ENCODE measurements at places on chromosomes 5 and 9.

DNA sequence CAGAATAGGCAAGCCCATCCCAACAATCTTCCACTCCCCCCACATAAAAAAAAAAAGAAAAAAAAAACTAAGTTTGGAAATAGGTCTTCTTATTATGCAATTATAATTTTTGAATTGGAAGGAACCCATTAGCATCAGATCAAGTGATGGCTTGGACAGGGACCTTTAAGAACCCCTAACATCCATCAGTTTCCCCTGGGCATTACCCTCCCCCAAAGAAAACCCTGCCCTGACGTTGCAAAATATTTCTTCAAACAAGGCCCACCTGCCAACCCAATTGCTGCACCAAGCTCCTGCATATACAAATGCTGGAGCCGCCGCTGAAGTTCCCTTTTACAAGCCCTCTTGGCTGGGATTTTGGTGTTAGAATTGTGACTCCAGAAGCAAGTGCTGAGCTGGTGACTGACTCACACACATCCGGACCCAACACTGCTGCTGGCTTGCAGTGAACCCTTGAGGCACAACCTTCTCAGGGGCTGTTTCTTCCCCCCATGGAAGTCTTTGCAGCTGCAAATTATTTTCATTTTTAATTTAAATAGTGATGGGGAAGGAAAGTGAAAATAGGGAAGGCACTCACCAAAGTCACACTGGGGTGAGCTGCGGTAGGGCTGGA, 56.1 kb upstream of the AFAP1L1 start:
- no peak for DNase-seq

GRCh38 chr5:82022499-82022898, 50.7 kb downstream of the ATG10 start:
- DNase-seq, result no peak

DNA sequence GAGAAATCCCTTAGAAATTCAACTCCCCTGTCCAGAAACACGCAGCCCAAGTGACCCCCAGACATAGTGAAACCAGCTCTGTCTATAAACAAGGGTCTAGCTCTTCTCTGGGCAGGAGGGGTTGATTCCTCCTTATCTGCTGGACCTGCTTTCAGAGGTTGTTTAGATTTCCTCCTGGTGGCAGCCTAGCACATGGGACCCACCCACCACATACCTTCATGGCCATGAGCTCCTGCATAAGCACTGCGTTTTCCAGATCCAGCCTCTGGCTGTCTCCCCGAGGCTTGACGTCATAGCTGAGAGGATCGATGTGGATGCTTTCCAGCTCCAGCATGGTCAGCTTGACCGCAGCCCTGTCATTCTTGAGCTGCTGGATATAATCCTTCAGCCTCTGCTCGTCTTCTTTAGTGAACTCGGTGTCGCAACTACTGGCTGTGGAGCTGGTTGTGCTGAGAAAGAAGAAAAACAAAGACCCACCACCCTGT, 77.0 kb downstream of the DCP2 start:
- DNase-seq, result no peak

GRCh38 chr9:1871626-1872419, 143.3 kb upstream of the SMARCA2 start:
- DNase-seq, result peak; percentile 75

DNA sequence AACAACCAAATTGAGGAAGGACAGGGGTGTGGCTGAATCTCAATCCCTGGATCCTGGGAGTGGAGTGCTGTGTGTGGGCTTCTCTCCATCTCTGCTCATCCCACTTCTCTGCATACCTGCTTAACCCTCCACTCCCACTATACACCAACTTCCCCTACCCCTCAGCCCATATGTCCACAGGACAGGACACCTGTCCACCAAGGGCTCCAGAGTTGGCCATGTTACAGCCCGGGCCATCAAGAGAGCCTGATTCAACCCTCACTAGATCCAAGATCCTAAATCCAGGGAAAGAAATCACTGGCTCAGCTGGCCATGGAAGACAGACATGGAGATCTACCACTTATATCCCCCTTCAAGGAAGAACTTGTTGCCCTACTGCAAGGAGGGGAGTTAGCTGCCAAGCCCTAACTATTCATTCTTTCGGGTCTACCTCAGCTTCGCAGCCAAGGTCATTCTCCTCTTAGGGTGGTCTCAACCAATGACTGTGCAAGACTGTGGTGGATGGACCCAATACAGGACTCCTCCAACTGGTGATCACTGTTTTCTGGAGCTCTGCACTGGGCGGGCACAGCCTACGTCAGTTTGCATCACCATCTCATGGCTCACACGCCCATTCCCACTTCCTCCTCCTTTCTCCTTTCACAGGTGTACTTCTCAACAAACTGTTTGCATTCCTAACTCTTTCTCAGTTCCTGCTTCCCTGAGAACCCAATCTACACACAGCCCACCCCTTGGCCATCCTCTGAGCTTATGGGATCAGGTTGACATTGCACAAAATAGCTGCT, 53.7 kb upstream of the ZBTB43 start:
- no peak for DNase-seq

DNA sequence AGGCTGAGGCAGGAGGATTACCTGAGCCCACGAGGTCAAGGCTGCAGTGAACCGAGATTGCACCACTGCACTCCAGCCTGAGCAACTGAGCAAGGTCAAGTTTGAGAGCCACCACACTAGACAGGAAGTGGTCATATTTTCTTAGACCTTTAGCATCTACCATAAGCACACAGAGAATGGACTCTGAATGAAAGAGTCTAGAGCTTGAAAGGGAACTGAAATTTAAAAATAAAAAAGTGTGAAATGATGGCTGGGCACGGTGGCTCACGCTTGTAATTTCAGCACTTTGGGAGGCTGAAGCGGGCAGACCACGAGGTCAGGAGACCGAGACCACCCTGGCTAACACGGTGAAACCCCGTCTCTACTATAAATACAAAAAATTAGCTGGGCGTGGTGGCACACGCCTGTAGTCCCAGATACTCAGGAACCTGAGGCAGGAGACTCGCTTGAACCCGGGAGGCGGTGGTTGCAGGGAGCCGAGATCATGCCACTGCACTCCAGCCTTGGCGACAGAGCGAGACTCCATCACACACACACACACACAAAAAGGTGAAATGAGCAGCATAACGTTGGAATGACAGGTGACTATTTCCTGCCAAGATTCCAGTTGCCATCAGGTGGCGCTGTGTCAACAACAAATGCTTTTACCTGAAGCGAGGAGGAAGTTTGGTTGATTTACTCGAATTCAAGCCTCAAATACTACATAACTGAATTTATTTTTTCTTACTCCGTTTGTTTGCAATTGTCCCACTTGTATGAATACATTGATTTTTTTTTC, 21.3 kb upstream of the AK3 start:
- DNase-seq, result peak; percentile 77

DNA sequence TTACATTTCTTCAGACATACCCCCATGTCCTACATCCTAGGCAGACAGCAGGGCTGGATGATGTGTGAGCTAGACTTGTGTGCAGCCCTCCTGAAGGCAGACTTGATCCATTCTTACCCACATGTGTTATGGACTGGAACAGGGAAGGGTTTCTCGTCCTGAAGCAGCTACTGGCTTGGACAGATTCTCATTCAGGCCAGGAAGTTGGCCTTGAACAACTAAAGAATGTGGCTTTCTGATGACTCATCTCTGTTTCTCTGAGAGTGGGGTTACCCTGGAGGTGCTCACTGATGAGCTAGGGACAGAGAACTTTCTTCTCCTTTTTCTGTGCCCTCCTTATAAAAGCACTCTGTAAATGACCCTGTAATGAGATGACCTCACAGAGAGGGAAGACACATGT, 246.5 kb downstream of the PCSK5 start:
- DNase-seq, result no peak

DNA sequence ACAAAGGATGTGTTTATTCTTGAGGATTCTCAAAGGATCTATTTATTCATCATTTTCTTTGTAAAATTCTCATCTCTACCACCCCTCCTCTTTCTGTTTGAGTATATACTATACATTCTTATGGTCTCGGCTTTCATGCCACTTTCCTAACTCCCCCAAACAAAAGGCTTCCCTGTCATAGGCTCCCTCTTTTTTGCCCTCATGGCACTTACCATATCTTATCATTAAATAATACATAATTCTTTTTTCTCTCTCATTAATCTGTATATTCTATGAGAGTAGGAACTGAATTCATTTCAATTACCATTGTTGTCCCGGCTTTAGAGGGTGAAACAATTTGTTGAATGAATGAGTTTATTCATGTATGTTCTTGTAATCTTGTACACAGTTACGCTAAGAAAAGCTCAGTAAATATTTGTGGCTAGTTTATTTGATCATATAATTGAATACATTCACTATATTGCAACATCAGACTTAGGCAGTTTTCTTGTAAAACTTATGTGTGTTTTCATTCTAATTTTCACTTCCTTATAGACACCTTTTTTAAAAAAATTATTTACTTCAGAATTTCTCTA, 254.6 kb downstream of the EDIL3 start:
- no peak for DNase-seq

DNA sequence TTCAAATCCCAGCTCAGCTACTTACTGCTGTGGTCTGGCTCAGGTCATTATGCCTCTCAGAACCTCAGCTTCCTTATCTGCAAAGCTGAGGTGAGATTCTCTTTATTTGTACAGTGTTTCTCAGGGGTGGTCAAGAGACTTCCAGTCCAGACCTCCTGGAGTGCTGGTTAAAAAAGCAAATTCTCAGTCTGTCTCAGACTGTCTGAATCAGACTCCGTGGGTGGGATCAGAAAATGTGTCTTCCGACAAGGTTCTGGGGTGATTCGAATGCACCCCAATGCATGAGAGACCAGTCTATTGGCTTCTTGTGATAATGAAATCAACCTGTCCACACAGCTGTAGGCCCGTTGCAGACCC, 137.7 kb upstream of the SMIM23 start:
- DNase-seq, result no peak

GRCh38 chr5:27015758-27016157, 22.6 kb downstream of the CDH9 start:
- no peak for DNase-seq

- no peak for DNase-seq
Measured at GRCh38 chr5:173645890-173646574, 29.6 kb upstream of the BOD1 start.

DNA sequence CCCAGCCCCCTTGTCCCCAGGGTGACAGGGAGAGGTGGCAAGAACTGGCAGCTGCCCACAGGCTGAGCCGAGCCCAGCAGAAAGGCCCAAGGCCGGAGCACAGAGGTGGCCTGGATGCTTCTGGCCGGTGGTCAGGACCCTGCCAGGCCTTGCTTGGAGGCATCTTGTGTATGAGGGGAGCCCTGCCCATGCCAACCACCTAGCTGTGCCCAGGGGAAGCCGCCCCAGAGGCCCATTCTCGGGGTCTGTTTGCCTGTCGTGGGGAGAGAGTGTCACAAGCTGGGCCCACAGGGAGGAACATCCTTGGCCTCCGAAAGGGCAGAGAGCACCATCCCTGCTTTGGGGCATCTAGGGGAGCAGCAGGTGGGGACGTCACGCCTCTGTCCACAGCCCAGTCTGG, 10.0 kb downstream of the NKD2 start:
- no peak for DNase-seq

DNA sequence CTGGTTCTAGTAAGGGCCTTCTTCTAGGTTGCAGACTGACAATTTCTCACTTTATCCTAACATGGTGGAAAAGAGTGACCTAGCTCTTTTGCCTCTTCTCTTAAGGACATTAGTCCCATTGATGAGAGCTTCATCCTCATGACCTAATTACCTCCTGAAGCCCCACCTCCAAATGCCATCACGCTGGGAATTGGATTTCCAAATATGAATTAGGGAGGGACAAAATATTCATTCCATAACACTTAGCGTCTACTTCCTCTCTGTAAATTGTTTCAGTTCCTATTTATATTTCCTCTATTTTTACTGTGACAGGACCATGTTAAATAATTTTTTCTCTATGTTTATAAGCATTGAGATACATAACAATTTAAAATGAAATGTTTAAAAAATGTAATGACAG, 408.8 kb downstream of the CDH10 start:
- no peak for DNase-seq

GRCh38 chr9:84688956-84689355, 19.4 kb downstream of the NTRK2 start:
- no peak for DNase-seq

DNA sequence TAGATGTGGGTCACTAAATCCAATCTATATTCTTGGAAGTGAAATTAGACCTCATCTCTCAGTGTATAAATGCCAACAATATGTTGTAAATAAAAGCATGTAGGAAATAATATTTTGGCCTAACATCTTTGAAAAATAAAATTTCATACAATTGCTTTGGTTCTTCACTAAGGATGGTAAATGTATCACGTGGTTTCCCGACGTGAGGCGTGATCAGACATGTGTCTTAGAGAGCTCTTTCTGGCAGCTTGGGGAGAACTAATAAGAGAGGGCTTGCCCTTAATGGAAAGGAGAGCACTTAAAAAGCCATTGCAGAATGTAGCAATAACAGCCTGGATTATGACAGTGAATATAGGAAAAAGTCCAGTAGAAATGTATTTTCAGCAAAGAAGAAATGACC, 602.6 kb downstream of the CDH12 start:
- DNase-seq, result no peak

GRCh38 chr5:73641811-73642210, 15.8 kb downstream of the ARHGEF28 start:
- no peak for DNase-seq

- no peak for DNase-seq
Measured at GRCh38 chr9:93173365-93174051, 10.4 kb upstream of the WNK2 start.

GRCh38 chr9:110464321-110464720, 115.2 kb downstream of the SVEP1 start:
- DNase-seq, result no peak

DNA sequence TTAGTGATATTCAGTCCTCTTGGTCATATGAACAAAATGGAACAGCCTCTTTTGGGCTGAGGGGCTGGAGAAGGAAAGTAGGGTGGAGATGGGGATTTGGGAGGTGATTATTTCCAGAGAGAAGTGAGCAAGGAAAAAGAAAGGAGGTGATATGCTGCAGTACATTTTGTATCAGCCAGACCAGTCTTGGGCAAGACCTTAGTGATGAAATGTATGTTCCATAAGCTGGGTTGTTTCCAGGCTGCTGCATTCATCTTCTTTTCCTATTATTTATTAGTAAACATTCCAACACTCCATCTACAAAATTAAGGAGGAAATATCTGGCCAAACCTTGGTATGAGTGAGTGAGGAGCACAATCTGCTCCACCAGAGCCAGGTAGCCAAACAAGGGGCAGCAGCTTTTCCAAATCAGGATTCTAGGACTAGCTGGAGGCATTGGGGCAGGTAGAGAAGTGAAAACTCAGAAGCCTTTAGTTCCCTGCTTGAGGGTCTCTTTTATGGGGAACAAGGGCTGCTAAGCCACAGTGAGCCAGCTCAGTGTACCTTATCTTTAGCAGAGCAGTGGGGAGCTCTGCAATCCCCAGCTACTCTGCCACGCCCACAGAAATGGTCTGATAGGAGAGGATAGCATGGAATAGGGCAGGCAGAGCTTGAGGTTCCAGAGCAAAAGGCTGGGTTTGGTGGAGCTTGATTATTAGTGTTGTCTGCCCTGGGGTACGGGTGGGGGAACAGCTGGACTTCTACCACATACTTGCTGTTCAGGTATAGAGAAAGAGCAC, 19.5 kb downstream of the RAD1 start:
- no peak for DNase-seq

DNA sequence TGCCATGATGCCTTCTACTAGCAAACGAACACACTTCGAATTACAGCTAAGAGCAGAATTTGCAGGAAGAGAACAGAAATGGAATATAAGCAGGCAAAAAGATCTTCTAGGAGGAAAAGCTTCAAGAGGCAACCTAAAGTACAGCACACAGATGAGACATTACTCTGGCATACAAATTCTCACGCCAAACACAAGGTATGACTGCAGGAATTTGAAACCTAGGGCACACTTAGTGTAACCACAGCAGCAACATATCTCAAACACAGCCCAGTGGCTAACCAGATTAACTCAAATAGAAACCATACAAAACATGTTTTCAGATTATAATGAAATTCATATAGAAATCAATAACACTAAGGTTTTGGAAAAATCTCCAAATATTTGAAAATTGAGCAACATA, 481.0 kb upstream of the RGMB start:
- no peak for DNase-seq
